ENCODE measurements at places on chromosomes 4 and X.

- DNase-seq: no peak
Observed at GRCh38 chr4:11116940-11117339, 311.8 kb downstream of the HS3ST1 start.

GRCh38 chrX:76253432-76253831, 80.6 kb downstream of the PBDC1 start:
- no peak for DNase-seq

DNA sequence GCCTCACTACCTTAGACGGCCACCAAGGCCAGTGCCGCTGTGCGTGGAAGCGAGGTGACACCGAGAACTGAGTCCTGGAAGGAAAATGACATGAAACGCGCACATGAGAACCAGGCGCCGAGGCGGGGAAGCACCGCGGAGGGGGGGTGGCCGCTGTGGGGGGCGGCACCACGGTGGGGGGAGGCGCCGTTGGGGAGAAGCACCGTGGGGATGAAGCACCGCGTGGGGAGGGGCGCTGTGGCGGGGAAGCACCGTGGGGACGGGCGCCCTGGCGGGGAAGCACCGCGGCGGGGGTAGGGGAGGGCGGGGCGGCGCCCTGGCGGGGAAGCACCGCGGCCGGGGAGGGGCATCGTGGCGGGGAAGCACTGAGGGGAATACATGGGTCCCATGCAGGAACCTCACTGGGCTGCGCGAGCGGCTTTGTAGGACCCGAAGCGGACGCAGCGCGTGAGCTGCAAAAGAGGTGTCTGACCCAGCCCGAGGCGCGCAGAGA, 28.0 kb downstream of the PPP2R3B start:
- no peak for DNase-seq

DNA sequence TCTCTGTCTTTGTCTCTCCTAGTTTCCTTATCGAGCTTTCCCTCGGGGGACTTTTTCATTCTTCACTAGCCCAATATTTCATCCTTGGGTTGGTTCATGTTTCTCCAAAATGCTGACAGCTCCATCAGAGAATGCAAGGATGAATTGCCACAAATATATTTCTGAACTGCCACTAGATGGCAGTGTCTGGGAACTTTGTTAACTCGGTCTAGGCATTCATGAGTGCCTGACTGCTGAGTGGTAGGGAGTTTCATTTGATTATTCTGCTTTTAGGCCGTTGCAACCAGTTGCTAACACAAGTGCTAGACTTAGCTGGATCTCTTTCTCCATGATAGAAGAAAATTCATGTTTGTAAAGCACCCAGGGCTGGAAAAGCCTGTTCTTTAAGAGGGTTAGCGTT, 73.5 kb upstream of the RAP2C start:
- DNase-seq: no peak

- no peak for DNase-seq
Observed at GRCh38 chr4:16225167-16225862, 956 bp downstream of the TAPT1 start.

- DNase-seq: no peak
Observed at GRCh38 chr4:115678425-115678941, 565.1 kb upstream of the NDST4 start.

- no peak for DNase-seq
Observed at GRCh38 chrX:133670383-133670782, 255.1 kb upstream of the GPC4 start.

DNA sequence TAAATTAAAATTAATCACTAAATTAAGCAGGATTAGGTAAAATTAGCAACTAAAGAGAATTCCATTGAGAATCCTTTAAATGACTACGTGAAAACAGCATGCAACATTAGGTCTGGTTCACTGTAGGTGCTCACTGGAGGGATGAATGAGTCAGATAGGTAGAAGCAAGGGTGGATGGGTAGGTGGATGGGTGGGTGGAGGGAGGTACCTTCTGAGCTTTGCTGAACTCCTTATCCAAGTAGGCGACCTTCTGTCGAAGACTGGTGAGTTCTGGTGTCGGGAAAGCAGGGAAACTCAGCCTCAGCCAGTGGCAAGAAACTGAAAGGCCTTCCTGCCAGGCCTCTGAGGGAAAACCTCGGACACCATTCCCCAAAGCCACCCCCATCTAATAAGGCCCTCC, 3.0 kb downstream of the GRIPAP1 start:
- DNase-seq: no peak

GRCh38 chr4:87270825-87271224, 50.4 kb upstream of the KLHL8 start:
- DNase-seq: no peak

- no peak for DNase-seq
Observed at GRCh38 chr4:123346330-123346940, 50.2 kb upstream of the SPRY1 start.

DNA sequence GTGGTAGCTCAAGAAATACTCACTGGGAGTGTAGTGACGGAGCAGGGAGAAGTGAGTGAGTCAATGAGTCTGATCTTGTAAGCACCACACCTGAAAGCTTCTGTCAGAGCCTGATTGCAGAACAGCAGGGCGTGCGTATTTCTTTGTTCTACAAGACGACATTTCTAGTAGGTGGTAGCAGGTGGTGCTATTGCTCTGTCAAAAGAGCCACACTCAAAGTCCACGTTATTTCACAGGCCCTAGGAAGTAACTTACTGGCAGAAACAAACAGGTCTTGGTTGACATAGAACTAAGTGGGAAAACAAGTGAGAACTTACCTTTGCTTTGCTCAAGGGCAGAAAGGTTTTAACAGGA, 46.4 kb upstream of the SPRY1 start:
- DNase-seq: no peak

- DNase-seq: no peak
Observed at GRCh38 chr4:6562931-6563901, 11.8 kb upstream of the MAN2B2 start.

DNA sequence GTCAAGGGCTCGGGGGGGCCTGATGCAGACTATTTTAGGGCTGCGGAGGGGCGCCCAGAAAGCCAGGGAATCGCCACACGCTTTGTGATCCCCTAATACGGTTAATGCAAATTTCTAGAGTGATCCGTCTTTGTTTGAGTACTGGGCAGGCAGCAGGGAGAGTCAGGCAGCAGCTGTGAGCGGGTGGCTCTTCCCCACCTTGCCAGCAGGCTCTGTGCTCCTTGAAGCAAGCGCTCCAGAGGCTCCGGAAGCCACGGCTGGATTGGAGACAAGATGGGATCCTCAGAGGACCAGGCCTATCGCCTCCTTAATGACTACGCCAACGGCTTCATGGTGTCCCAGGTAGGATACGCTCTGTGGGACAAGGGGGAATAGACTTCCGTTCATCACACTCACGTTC, at the start of gene ASMT:
TSS of gene ASMT (plus strand) at position 133 of the 400 bp plus-strand sequence. CDS start at position 274, 141 bp downstream.
- no peak for DNase-seq

DNA sequence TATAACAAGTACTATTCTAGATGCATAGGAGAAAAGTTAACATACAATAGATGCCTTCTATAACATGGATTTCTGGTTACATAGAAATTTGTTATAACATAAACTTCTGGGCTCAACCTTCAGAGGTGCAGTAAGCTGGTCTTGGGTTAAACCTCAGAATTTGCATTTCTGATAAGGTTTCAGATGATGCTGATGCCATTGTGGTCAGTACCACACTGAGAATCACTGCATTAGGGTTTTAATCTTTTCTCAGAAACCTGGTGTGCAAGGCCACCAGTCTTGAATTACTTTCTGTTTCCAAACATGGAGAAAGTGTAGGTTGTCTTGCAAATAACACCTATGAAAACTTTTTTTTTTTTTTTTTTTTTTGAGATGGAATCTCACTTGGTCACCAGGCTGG, 146.2 kb downstream of the SPOCK3 start:
- DNase-seq: no peak

DNA sequence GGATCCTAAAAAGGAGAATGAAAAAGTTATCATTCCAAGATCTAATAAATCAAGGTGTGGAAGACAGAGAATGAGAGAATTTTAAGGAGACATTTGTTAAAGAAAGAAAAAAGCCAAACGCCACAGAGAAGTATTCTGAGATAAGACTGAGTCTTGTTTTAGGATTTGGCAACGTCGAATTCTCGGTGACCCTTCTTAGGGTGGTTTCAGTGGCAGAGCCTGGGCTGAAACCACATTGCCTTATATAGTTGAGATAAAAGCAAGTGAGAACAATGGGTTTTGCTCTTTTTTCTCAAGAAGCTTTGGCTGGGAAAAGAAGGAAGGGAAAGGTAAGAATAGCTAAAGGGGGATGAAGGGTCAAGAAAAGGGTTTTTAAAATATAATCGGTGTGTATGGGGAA, 209.4 kb downstream of the VEGFC start:
- DNase-seq: no peak

DNA sequence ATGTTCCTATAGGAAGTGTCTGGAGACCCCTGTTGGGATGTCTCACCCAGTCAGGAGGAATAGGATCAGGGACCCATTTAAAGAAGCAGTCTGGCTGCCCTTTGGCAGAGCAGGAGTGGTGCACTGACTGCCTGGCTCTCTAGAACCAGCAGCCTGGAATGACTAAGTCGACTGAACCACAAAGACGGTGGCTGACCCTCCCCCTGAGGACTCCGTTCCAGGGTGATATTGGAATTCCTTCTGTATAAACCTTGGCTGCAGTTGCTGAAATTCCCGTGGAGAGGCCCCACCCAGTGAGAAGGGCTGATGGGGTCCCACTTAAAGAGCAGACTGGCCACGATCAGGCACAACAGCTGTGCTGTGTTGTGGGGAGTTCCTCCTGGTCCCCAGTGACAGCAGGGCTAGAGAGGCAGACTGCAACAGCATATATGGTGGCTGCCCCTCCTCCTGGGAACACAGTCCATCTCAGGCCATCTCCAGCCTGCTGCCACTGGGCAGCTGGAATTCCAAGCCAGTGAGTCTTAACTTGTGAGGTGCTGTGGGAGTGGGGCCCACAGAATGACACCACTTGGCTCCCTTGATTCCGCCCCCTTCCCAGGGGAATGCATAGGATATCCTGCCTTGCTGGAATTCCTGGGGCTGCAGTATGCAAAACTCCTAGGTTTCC, 41.8 kb upstream of the RLIM start:
- DNase-seq: no peak

DNA sequence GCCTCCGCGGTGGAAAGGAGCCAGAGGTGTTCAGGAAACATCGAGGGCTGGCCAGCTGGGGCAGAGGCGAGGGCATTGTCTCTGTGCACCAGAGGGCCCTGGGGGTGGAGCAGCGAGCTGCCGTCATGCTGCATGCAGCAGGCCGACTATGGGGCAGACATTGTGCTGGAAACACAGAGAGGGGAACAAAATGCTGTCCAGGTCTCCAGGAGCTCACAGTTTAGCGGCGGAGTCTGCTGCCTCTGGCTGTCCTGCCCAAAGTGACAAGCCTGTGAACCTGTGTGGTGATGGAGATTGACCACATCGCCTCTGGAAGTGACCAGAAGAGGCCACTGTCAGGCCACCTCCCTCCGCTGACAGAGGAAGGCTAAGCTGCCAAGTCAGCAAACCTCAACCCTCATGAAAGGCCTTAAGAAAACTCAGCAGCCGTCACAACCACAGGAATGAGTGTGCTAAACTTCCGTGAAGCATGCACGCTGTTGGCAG, 20.1 kb upstream of the SASH3 start:
- DNase-seq: peak; percentile 63

DNA sequence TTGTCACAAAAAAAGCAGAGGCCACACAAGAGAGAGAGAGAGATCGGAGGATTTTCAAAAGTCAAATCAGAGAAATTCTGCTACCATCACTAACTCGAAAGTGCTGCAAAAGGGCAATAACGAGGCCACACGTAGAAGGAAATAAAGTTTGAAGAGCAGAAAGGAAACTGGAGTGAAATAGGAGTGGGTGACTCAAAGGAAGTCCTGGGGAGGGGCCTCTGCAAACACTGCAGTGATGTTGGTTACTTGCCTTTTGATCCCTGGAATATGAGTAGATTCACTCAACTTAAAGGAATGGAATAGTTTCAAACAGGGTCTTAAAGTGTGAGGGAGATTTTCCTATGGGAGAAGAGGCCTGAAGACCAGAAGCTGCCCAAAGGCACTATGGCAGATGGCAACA, 663.4 kb upstream of the LCORL start:
- no peak for DNase-seq

DNA sequence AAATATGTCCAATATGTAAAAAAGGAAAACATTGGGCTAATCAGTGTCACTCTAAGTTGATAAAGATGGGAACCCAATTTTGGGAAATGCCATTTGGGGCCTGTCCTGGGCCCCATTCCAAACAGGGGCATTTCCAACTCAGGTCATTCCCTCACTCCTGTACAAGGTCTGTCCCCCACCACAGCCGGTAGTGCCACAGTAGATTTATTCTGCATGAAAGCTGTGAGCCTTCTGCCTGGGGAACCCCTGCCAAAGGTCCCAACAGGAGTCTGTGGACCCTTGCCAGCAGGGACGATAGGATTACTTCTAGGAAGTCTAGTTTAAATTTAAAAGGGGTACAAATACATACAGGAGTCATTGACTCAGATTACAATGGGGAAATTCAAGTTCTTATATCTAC, 317.6 kb upstream of the GNPDA2 start:
- DNase-seq: no peak

- no peak for DNase-seq
Observed at GRCh38 chr4:7389101-7389701, 45.5 kb downstream of the PSAPL1 start.

GRCh38 chr4:129994715-129995114, 898.8 kb downstream of the C4orf33 start:
- DNase-seq: no peak

DNA sequence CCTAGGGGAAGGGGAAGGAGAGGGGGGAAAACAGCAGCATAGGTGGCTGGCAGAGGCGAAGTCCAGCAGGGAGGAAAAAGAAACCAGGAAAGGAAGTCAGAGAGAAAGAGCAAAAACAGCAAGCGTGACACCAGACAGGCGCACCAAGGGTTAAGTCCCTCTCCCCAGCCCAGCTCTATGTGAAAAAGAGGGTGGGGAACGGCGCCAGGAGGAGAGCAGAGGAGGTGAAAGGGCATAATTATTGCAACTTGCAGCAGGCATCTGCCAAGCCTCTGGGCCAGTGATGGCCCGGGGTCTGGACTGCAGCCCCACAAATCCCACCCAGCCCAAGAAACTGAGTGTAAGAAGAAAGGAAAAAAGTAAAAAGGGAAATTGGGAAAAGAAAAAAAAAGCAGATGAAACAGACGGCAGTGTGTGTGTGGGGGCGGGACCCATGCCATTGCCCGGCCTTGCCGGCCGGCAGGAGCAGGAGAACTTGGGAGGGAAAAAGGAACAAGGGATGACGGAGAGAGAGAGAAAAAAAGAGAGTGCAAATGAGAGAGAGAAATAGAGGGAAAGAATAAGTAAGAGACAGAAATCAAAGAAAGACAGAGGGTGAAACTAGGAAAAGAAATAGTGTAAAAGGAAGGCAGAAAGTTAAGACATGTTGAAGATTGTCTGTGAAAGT, 14.1 kb upstream of the RHOXF2 start:
- DNase-seq: no peak
